Trophoblast cell (in vitro differentiated cells and primary cell): ENCODE measurements at places on chromosomes 16 and 17.

DNA sequence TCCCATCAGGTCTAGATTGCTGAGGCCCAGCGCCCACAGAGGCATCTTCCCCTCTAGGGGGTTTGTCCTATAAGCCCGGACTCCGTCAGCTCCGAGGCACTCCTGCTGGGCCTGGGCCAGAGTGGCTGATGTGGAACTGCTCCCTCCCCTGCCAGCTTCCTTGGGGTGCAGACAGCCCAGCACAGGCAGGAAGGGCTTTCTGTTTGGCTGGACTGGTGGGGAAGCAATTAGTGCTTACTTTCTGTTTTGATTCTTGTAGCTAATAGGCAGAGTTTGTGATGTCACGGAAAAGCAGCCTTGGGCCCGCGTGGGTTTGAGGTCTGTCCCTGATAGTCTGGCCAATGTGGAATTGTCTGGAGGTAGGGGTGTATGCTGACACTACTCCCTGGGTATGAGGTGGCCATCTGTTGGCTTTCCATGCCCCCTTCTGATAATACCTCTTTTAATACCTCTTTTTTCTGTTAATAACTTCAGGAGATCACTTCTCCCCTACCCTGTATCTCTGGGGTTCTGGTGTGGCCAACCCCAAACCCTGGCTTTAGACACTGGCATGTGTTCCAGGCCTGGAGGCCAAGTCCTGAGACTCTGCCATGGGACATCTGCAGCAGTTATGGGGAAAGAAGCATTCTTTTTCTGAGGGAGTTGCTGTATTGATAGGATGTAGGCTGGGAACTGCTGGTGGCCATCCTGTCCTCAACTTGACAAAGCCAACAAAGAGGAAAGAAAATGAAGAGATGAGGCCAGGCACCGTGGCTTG is 190.9 kb downstream of the RAB11FIP4 start:
- DNase-seq: peak; percentile 25

GRCh38 chr17:57527221-57528057 is 217.7 kb downstream of the CCDC182 start:
- no peak for DNase-seq

- no peak for DNase-seq
These were observed 12.0 kb downstream of the IL4R start for GRCh38 chr16:27325736-27326135.

DNA sequence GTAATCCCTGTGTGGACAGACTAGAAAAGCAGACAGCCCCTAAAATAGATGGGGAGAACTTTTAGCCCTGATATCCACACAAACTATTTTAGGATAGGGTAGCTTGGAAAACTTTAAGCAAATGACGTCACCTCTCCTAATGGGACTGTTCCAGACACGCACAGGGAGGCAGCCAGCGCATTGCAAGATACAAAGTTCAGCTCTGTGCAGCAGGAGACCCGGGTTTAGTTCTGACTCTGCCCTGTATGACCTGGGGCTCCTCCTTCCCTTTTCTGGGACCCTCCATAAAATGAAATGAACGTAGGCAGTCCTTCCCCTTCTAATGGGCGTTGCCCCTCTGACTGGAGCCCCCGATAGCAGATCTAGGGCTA is 6.3 kb downstream of the ZNF689 start:
- no peak for DNase-seq

DNA sequence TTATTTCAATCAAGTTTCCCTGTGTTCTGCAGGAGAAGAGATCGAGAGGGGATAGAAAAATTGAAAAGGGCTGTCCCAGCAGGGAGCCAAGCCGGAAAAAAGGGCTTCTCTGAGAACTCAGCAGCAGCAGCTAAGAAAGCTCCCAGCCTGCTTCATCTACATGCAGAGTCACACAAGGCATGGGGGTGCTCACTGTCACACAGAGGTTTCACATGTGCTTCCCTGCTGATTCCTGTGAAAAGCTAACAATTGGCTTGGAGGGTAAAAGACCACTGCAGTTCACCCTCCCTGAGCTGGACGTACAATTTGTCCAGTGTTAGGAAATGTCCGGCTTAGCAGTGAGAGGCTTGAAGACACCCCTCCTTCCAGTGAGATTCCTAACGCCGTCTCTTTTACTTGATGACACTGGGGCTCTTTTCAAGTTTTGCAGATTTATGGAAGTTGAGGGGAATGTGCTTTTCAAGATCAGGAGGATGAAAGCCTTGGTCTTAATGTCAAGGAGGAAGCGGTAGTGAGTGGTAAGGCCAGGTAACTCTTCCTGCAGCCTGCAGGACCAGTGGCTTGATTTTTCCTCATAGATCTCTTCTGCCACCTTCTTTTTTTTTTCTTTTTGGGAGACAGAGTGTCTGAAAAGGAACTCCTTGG is 85.6 kb downstream of the WNT3 start:
- DNase-seq: no peak

GRCh38 chr16:71409011-71409775 is 32.7 kb downstream of the TLE7 start:
- DNase-seq: no peak

GRCh38 chr17:71500761-71501555 is 619.9 kb upstream of the SOX9 start:
- DNase-seq: no peak

- no peak for DNase-seq
These were observed 127.9 kb downstream of the RBFOX3 start for GRCh38 chr17:79482727-79483521.

DNA sequence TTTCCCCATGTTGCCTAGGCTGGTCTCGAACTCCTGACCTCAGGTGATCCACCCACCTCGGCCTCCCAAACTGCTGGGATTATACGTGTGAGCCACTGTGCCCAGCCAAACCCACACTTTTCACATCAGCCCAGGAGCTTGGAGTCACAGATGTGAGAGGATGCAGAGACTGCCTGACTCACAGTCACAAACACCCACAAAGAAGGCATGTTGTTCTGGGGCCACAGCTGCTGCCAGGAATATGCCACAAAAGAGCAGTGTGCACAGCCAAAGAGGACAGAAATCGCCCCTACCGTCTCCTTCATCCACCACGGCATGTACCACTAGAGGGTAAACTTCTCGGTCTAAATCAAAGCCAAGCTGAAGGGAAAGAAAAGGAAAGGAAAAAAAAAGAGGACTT is 25.1 kb upstream of the FOXJ1 start:
- DNase-seq: no peak

GRCh38 chr17:63881935-63882601 is at the start of gene GH2:
TSS of gene GH2 (minus strand) at chr17:63881944. CDS start at chr17:63881801, 143 bp downstream.
- DNase-seq: peak; percentile 47

- DNase-seq: no peak
These were observed 12.8 kb downstream of the CDK3 start for GRCh38 chr17:76013377-76013932.

GRCh38 chr16:47320546-47321310 is 140.1 kb downstream of the ITFG1 start:
- DNase-seq: no peak

DNA sequence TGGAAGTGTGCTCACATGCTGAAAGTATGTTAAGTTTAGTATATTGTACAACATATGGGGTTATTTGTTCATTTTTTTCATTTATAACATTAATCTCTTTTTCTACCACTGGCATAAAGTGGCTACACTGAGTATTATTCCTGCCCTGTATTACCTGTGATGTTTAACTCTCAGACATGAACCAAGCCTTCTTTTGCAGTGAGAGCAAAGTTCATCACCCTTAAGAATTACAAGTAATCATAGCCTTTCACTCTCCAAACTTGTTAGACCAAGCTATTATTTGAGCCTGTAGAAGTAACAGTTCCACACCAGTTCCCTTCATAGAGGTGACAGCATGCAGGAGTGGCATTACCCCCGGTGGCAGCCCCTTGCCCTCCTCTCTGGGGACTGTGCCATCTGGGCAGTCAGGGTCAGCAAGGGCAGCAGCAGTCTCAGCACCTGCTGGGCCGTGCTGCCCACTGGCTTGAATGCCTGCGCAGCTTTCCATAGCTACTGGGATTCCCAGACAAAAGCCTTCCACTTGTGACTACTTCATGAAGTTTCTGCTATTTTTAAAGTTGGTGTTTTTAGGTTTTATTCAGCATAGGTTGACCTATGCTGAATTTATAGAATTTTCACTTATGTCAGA is 71.3 kb downstream of the TMC6 start:
- DNase-seq: no peak

DNA sequence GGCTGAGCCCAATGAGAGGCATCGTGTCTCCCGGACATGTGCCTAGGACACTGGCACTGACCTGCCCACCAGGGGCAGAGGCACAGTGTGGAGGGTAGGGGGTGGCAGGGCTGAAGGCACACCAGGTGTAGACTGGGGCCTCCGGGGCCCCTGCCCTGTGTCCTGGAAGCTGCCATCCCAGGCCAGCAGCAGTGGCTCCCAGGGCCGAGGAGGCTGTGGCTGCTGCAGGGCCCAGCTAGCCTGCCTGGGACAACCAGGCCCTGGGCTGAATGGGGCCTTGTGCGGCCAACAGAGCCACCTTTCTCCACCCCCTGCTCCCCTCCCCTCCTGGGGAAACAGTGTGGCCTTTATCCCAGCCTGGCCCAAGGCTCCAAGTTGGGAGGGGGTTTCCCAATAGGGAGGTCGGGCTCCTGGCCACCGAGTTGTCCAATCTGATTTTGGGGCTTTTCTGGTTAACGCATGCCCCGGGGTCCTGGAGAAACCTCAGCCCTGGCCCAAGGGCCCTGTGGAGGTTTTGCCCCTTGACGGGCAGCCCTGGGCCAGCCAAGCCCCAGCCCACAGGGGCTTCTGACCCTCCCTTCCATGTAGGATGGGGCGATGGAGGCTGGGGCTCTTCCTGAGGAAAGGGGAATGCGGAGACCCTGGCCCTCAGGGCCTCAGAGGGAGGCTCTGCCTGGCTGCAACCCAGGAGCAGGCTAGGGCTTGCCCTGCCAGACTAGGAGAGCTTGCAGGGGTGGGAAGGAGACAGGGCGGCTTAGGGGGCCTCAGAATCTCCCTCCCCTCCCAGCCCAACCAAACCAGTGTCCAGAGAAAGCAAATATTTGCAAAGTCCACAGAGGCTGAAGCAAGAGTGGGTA is 4.2 kb downstream of the MTSS2 start:
- no peak for DNase-seq
